ENCODE measurements at places on chromosomes 6 and 20.

DNA sequence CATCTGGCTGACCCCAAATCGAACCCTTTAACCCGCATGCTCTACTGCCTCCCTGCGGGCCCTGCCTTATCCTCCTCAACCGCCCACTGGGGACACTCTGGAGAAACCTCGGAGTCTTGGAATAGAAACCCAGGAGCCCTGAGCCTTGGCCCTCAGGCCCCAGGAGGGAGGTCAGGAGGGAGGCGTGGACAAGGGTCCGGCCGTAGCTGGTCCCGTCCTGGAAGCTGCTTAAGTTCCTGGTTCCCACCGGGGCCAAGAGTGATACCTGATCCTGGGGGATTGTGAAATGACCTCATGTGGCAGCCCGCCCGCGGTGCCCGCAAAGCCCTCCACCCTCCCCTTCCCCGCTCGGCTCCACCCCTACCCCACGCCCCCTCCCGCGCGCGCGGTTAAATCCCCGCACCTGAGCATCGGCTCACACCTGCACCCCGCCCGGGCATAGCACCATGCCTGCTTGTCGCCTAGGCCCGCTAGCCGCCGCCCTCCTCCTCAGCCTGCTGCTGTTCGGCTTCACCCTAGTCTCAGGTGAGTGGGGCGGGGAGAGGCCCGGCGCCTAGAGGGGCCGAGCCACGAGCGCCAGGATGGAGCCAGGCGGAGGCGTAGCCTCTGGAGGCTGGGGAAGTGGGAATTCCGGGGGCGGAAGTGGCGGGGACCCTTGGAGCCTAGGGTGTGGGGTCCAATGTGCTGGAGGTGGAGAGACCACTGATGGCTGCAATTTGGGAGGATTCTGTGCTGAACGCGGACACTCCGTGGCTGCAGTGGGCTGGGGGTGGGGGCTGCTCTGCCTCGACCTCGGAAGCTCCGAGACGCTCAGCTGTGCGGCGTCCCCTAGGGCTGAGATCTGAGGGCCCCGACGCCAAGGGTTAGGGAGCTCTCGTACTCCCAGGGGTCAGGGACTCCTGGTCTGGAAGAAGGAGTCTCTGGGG is at the start of gene WFDC2:
TSS of gene WFDC2 (plus strand) at position 418 of the 926 bp plus-strand sequence. CDS start at position 447, 29 bp downstream.
- no peak for DNase-seq

DNA sequence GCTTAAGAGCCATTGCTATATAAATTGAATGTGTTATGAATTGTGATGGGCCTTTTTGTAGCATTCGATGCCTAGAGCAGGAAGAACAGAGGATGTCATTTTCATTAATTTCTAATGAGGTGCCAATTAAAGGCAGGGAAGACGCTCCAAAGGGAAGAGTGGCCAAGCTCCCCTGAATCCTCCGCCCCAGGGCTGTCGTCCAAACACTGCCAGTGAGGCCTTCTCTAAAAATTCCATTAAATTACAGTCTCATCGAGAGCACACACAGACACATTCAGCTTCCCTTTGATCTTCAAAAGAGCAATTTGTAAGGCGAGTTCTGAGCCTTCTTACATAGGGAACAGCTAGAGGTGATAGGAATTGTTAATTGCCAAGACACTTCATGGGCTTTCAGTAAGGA is 300.0 kb downstream of the ZFAND3 start:
- no peak for DNase-seq

DNA sequence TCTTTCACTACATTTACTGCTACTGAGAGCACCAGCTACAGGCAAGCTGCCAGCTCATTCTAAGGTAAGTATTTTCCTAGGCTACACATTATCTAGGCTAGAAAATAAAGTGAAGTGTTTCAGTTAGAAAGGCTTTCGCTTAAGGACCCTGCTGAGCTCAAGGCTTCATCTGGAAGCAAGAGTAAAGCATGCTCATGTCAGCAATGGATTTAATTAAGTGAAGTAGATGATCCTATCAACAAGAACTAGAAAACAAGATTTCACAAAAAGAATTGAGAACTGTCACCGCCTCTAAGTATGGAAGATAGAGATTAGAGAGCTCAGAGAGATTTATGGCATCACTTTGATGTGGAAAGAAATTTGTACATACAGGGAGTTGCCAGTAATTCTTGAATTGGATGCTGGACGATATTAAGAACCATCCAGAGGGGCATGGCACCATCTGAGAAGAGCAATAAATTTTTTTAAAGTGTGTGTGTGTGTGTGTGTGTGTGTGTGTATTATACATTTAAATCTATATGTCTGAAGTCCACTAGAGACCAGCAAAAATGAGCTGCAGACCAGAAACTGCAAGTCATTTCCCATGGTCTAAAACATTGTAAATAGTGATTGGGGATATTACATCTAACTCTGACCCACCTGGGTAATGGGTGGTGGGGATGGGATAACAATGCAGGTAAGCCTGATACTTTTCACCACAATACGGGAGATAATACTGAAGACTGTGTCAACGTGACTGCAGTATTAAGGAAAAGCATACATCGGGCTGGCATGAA is 105.2 kb upstream of the MAP7 start:
- DNase-seq, result no peak

- no peak for DNase-seq
Observed at GRCh38 chr20:4926531-4927156, 74.7 kb downstream of the SLC23A2 start.

GRCh38 chr20:31822421-31823330 is 3.5 kb downstream of the MYLK2 start:
- peak; percentile 54 for DNase-seq

- peak; percentile 98 for DNase-seq
Observed at GRCh38 chr20:1322511-1323245, 6.3 kb downstream of the SDCBP2 start.

DNA sequence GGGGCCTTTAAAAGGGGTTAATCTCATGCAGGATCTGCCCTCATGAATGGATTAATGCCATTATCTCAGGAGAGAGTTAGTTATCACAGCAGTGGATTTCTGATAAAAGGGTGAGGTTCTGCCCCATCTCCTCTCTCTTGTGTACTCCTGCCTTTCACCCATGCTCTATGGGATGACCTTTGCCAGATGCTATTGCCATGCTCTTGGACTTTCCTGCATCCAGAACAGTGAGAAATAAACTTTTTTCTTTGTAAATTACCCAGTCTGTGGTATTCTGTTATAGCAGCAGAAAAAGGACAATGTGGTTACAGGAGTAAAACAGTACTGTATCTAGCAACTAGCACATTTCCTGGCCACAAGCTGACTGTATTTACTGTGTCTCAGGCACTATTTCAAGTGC is 58.0 kb upstream of the CCN2 start:
- no peak for DNase-seq

- no peak for DNase-seq
Observed at GRCh38 chr20:49482173-49482572, 295 bp downstream of the KCNB1 start.

GRCh38 chr6:79671600-79672266 is 40.6 kb downstream of the SH3BGRL2 start:
- DNase-seq, result no peak

DNA sequence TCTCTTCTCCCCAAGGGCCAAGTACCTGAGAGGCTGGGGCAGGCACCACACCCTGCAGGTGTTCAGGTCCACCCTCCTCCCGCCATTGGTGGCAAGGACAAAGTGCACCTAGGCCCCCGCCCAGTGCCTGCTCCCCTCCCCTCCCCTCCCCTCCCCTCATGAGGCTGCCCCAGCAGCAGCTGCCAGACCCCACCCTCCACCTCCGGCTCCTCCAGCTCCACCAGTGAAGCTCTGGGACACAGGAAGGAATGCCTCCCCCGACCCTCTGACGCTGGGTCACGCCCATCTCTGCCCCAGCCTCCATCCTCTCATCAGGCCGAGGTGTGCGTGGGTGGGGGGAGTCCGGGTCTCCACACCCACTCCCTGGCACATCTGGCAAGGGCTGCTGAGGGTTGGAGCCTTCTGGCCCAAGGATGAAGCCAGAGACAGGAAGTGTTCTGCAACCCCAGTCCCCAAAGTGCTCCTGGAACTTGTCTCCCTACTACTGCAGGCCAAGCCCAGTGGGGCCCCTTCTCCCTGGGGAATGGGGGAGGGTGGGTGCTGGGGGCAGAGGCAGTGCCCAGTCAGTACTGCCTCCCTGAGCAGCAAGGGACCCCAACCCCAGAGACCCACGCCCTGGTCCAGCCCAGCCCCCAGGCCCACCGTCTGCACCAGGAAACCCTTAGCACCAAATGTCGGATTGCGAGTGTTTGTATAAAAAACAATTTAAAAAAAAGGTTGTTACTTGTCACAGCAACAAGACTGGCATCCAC is 1.6 kb upstream of the UCKL1 start:
- no peak for DNase-seq

- no peak for DNase-seq
Observed at GRCh38 chr6:20202324-20202658, 10.0 kb downstream of the MBOAT1 start.

- peak; percentile 80 for DNase-seq
Observed at GRCh38 chr20:41424546-41424945, 57.9 kb upstream of the EMILIN3 start.

DNA sequence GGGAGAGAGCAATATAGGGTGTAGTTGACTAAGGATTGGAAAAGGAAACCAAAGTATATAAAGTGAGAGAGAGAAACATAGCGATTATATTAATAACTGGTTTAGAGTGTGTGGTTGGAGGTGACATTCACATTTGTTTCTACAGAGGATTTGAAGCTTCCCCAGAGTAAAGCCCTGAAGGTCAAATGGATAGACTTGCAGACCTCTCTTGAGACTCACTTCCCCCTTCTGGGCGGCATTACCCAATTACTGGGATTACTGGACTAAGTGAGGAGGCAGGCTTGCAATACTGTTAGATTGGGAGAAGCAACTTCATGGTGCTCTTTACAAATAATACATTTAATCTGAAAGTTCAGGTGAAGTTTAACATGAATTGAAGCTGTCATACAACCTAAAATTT is 10.7 kb downstream of the FIG4 start:
- DNase-seq, result no peak

GRCh38 chr20:58236612-58237317 is 8.3 kb upstream of the ANKRD60 start:
- peak; percentile 54 for DNase-seq

DNA sequence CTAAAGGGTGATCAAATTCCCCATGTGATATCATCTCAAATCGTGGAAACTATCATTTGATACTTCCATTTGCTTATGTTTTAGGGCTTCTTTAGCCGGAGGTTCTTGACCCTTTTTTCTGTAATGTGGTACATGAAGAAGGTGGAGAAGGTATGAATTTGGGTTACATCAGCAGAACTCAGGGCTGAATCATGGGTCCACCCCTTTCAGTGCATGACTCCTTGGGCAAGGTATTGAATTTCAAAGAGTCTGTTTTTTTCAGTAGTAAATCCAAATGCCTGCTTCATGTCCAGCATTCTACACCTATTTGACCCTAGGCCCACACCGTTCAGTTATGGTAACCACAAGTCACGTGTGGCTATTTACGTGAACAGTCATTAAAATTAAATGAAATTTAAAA is 30.6 kb upstream of the QKI start:
- no peak for DNase-seq

GRCh38 chr6:113476937-113477839 is 380.0 kb upstream of the MARCKS start:
- peak; percentile 29 for DNase-seq

- DNase-seq, result no peak
Observed at GRCh38 chr6:89602166-89602565, 36.4 kb downstream of the LYRM2 start.

GRCh38 chr6:165829376-165829775 is 166.3 kb upstream of the PDE10A start:
- DNase-seq, result no peak

DNA sequence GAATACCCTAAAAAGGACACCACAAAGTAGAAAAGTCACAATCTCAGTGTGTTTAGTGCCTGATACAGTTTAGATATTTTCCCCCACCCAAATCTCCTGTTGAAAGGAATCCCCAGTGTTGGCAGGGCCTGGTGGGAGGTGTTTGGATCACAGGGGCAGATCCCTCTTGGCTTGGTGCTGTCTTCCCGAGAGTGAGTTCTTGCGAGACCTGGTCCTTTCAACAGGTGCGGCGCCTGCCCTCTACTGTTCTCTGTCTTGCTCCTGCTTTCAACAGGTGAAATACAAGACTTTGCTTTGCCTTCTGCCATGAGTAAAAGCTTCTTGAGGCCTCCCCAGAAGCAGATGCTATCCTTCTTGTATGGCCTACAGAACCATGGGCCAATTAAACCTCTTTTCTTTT is 534.3 kb upstream of the NRSN1 start:
- DNase-seq, result no peak

- no peak for DNase-seq
Observed at GRCh38 chr6:13166916-13167315, 161.4 kb downstream of the TBC1D7 start.

- no peak for DNase-seq
Observed at GRCh38 chr20:38757145-38757775, 9.0 kb downstream of the ACTR5 start.

- peak; percentile 63 for DNase-seq
Observed at GRCh38 chr6:19979059-19979458, 141.9 kb downstream of the ID4 start.

GRCh38 chr6:115643762-115644161 is 416.9 kb downstream of the FRK start:
- peak; percentile 38 for DNase-seq

DNA sequence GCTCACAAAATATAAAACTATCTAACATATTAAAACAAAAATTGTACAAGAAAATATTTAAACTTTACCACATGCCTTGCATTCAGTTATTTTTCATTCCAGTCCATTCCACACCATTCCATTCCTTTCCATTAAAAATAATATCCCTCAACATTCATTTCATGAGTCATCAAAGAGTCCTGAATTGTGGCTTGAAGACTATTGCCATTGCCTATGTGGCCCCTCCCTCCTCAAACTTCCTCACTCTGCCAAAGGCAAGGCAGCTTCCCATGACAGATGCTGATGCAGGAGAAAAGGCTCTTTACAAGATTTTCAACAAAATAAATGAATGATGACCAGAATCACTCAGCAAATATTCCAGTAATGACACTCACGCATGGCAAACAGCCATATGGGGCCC is 31.7 kb downstream of the IL20RA start:
- peak; percentile 82 for DNase-seq

- no peak for DNase-seq
Observed at GRCh38 chr20:47984437-47984836, 199.2 kb upstream of the SULF2 start.

- DNase-seq, result peak; percentile 65
Observed at GRCh38 chr6:45577836-45578504, 200.2 kb upstream of the SUPT3H start.

DNA sequence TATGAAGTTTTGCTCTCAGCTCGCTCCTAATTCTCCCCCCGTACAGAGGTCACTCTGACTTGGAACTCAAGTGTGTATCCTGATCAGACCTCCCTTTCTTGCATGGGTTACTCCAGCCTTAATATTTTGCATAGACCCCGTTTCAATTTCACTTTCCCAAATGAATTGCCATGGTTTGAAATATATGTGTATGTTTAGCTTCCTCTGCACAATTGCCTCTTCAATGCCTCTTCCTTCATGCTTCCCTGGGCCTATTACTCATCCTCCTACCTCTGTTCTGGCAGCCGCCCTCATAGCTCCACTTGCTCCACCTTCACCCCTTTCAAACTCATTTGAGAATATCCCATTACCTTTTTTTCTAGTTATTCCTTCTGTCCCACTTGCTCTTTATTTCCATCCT is 90.0 kb upstream of the SAMD5 start:
- no peak for DNase-seq

Data from AG10803 (cell line).